Skeletal muscle tissue (tissue), 5 donors: ENCODE measurements at places on chromosomes 5 and 9. TPM values are rescaled to one million over a fixed set of nuclear protein-coding genes. Genes with fewer than 3 reads are reported as not detected.

The BAAT gene
- total RNA-seq = 0.52 TPM

The PALM2AKAP2 gene
- total RNA-seq = 24.0 TPM

The IL13 gene
- not detected for total RNA-seq

The ANKRD31 gene
- total RNA-seq = under 0.01 TPM

The ACOT12 gene
- 0.52 TPM for total RNA-seq

The FCN2 gene
- 1.0 TPM for total RNA-seq

The PCDHGB4 gene
- total RNA-seq = 4.7 TPM

The PCDHB10 gene
- total RNA-seq = 2.6 TPM

The ADGRD2 gene
- not detected for total RNA-seq

The GOLGA2 gene
- total RNA-seq = 85.1 TPM

The HMMR gene
- 2.6 TPM for total RNA-seq
